ENCODE measurements at places on chromosomes 7 and 10.

DNA sequence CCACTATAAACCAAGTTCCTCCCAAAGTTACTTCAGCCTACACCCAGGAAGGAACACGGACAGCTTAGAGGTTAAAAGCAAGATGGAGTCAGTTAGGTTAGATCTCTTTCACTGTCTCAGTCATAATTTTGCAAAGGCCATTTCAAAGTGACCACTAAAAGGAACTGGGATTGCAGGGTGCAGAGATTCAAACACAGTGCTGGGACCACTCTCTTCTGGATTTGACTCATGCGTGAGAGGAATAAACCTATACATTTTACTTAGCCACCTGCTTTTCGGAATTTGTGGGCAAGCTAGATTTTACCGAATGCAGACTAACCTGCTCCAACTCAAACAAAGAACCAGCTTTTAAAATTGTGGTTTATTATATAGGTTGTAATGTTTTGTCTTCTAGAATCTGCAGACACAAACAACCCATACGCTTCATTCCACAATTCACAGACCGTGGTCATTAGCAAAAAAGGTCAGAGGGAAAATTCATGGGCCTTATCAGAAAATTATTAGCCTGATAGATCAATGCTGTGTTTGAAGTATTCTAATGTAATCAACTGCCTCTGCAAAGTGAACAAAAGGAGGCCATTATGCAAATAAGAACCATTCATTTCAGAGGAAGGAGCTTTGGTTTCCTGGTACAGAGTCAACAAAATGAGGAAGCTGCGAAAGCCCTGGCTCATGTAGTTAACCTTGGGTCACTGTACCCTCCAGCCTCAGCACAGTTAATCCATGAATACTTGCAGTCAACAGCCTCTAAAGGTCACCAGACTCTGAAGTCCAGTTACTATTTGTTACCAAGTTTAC is 342.7 kb upstream of the KLF6 start:
- DNase-seq, result no peak

DNA sequence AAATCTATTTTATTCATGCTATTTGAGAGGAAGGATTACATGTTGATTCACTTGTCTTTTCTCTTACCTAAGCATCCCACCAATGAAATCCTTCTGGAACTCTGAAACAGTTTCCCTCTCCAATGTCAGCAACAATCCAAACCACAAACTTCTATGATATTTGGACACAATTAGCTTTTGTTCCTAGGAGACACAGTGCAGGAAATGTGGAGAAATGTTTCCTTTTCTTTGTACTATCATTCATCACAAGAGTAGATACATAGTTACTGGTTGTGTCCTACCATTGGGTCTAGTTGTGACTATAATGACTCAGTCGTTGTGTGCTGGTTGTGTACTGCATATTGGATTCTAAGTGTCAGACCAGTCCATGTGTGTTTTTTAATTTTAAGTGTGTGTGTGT is 156.8 kb upstream of the MAGI2 start:
- no peak for DNase-seq

DNA sequence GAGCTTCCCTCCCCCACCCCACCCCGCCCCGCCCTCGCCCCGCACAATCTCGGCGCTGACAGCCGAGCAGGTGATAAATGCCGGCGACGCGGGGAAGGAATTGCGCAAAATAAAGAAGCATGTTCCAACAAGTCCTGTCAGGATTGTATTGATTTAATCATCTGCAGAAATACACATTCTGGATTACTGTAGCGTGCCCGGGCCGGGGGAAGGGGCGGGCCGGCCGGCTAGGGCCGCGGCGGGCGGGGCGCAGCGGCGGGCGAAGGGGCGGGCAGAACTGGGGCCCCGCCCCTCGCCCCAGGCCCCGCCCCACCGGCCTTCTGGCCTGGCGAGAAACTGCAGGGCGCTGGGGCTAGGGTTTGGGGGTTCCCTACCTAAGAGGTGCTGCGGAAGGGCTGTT is 88.9 kb upstream of the PAX2 start:
- no peak for DNase-seq

DNA sequence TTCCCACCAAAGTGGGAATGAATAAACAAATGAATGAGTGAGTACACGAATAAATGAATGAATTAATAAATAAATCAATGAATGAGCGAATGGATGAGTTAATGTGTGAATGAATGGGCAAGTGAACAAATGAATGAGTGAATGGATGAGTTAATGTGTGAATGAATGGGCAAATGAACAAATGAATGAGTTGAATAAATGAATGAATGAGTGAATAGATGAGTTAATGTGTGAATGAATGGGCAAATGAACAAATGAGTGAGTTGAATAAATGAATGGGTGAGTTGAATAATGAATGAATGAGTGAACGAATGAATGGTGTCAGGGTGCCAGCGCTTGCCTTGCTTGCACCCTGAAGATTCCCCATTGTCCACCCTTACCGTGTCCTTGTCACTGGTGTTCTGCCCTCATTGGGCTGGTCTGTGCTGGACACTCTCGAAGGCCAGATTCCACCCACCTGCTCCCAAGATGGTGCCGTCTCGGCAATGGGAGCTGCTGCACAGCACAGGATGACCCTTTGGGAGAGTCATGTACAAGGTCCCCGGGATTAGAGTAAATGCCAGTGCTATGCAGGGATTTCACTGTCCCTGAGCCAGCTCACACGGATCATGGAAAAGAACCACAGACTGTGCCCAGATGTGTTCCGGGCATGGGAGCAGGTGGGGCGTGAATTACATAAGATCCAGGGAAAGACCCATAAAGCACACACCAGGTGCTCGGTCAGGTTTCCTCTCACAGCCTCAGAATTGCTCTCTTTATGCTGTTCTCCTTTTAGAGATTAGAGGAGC is 83.2 kb downstream of the CAMK1D start:
- no peak for DNase-seq

DNA sequence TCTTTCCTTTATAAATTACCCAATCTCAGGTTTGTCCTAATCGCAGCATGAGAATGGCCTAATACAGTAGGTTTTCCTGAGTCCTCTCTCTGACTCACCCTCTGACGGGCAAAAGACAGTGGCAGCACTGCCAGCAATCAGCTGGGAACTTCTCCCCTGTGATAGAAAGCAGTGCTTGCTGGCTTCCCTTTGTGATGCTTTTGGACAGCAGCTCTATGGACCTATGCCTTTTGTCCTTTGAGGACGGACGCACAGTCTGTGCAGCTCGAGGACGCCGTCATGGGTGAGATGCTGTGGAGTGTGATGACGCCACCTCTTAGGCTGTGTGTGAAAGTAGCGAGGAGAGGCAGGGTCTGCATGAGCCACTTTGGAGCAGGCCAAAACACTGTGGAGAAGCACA is 68.8 kb downstream of the KIAA1217 start:
- DNase-seq, result no peak

DNA sequence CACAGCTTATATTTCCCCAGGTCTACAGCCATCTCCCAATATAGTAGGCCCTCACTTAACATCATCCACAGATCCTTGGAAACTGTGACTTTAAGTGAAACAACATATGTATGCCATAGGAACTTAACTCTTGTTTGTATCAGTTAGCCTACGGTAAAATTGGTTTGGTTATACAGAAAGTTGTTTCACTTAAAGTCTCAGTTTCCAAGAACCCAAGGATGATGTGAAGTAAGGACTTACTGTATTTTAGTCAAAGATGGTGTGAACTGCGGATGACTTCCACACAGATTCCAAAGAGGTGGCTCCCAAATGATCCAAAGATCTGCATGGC is 56.4 kb upstream of the MRLN start:
- DNase-seq, result no peak

GRCh38 chr7:6232534-6232933 is 39.9 kb downstream of the CYTH3 start:
- DNase-seq, result no peak

DNA sequence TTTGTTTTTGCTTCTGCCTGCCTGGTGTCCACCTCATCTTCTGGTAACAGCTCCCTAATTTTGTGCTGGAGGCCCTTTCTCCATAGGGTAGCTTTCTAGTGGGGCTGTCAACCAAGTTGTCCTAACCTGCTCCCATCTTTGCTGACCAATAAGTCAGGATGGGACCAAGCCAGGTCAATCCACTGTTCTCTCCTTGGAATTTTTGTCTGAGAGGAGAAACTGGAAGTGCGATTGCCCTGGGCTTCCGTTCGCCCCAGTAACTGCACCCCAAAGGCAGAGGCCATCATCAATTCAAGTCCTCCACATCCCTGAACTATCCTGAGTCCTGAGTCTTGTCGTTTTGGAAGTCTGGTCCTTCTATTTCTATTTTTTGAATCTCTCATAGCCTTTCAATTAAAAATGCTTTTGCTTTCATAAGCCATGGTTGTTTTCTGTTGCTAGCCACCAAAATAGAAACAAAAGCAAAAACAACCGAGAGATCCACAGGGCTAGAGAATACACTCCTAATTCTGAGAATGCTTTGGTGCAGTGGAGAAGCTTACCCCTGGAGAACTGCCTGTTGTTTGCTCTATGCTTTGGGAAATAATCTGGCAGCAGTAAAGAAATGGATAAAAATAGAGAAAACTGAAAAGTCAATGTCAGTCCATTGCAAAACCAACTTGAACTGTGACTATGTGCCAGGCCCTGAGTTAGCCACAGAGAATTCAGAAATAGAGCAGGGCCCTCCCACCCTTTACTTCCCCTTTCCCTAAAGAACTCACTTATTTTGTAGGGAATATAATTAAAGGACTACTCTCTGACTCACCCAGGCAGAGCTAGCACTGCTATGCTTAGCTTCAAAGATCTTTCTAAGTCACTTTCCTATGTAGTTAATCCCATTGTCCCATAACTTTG is 368.1 kb downstream of the CXCL12 start:
- DNase-seq, result no peak

DNA sequence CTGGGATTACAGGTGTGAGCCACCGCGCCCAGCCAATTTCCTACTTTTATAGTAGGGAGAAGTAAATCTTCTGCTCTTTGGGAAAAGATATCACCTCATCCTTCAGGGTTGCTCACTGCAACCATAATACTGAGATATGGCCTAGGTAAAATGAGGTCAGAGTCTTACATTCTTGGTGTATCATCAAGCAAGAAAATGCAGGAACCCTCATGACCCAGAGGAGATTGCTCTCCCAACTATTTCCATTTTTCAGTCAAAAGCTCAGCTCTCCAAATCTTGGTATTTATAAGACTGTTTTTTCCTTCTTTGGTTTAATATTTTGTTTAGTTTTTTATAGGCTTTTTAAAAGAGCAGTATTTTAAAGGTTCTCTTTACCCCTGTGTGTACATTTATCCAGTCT is 20.9 kb upstream of the PHYHIPL start:
- no peak for DNase-seq

DNA sequence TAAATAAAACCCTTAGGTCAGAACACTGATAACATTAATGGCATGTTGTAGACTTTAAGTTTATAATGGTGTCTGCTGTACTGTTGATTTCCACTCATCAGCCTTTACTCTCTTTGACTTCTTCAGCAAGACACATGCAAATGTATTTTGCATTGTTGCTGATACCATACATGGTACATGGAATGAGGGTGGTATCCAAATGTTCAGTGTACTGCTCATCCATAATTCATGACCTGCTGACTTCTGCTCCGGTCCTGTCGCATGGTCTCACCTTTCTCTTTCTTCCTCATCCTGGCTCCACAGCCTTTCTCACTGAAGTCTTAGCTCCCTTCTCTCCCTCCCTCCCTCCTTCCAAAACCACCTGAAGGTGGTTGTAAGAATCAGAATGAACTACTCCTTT is 4.7 kb upstream of the CUBN start:
- no peak for DNase-seq

DNA sequence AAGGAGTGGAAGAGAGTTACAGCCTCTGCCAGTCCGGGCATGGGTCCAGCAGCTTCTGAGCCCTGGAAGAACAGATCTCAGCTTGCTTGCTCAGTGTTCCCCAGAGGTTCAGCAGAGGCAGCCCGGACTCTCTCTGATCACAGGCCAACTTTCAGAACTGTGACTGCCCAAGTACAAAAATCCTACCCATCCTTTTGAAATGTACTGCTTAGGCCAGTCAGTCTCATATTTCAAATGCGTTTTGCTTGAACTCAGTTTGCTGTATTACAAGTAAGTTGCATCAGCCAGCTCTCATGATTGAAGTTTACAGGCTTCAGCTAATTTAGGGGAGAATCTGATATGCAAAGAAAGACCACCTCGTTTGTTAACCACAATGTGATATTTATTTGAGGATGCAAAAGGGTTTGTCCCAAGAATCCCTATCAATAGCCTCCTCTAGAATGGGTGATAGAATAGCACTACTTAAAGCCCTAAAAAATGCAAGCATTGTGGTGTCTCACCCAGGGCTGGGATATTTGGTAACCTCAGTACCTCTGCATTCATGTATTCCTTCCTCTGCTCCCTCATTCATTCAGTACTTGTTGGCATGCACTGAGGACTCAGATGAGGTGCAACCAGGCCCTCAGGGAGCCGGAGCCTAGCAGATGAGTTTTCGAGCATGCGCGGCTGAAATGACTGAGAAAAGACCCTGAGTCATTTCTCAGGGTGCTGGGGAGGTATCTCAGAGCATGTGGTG is 7.0 kb downstream of the AIMP2 start:
- DNase-seq, result no peak

- DNase-seq, result no peak
Measured at GRCh38 chr7:28272461-28272877, 91.9 kb upstream of the JAZF1 start.

- no peak for DNase-seq
Measured at GRCh38 chr10:5590816-5591215, 66.1 kb downstream of the CALML3 start.

- no peak for DNase-seq
Measured at GRCh38 chr7:103447073-103447960, 1.3 kb upstream of the SLC26A5 start.

DNA sequence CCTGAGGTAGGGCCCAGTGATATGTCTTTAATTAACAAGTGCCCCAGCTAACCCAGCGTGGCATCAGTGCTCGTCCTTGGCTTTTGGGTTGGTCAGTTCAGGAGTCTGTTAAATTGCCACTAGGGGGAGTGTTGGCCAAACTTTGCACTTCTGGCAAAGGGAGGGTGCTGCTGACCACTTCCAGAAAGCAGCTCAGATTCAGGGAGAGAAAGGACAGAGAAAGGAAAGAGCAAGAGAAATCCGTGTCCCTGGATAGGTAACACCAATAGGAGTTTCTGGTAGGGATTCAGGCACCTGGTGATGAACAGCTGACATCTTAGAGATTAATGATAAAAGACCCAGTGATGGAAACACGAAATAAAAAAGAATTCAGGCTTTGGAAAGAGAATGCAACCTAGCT is 243.1 kb upstream of the AOAH start:
- no peak for DNase-seq

- no peak for DNase-seq
Measured at GRCh38 chr7:129417073-129417472, 17.2 kb upstream of the STRIP2 start.

GRCh38 chr7:156168434-156168833 is 356.2 kb upstream of the SHH start:
- DNase-seq, result no peak

Data from stimulated activated CD8-positive, alpha-beta memory T cell treated with anti-CD3 and anti-CD28 coated beads, Interleukin-4, amount 100 ng/mL, for 4 hours (primary cell).